Activated gamma-delta T cell treated with anti-CD3 and anti-CD28 coated beads, Interleukin-2, amount 50 U/mL, for 16 hours (primary cell): ENCODE measurements at places on chromosomes 4 and X.

GRCh38 chr4:808860-809570 lies 16.9 kb downstream of the CPLX1 start:
- DNase-seq = no peak

DNA sequence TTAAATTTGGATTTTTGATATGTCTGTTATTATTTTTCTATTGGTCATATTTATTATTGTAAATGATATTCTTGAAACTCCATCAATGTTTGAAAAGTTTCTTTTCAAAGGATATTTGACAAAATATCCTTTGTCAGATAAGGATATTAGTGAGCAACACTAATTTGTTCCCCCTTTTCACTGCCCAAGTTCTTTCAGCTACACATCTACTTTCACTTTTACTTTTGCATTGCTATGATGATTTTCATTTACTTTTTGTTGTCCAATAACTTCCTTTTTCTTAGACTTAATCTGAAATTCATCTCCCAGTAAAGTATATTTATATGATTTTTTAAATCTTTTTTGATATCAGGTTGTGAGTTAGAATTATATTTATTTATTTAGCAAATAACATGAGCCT lies 542.3 kb upstream of the ADGRL3 start:
- DNase-seq = no peak

DNA sequence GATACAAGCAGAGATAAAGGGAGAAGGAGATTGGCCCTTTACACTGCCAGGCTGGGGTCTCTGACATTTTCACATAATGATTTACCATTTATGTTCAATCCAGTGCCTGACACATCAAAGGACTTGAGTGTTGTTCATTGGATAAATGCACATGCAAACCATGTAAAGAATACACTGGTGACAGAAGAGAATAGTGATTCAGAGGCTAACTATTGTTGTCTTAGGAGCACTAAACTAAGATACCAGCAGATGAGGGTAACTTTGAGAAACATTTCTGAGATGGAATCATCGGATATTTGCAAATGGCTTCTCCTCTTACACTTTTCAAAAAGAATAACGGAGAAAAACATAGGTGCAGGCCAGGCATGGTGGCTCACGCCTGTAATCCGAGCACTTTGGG lies 67.3 kb upstream of the HHIP start:
- DNase-seq = no peak

DNA sequence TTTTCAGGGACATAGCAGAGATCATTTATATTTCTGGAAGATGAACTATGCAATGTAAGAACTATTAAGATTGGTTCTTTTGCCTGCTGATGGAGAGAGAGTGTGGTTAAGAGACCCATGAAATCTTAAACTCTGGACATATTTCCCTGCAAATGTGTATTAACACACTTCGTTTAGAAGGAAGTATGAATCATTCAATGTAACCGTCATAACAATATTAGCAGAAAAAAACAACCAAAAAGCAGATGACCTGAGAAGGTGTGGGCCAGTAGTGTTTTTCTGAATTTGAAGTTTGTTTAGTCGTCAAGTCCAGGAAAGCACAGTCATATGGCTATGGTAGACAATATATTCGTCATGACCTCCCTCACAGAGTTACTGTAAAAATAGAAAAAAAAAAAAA lies 2.5 kb upstream of the TMPRSS11D start:
- DNase-seq = no peak

DNA sequence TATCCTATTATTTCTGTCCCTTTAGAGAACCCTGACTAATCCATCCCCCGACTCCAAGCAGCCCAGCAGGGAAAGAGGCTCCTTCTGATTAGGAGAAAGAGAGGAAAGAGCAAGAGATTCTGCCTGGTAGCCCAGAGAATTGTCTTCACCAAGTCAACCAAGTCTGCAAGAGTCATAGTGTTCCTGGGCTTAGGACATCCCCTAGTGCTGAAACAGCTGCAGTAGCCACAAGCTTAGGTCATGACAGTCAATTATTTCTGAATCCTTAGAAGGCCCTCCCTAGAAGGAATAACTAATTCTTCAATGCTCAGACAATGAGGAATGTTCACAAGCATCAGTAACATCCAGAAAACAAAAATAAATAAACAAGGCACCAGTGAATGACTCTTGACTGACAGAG lies 480.3 kb upstream of the GRIA3 start:
- no peak for DNase-seq
